ENCODE measurements at places on chromosomes 7 and 10.

DNA sequence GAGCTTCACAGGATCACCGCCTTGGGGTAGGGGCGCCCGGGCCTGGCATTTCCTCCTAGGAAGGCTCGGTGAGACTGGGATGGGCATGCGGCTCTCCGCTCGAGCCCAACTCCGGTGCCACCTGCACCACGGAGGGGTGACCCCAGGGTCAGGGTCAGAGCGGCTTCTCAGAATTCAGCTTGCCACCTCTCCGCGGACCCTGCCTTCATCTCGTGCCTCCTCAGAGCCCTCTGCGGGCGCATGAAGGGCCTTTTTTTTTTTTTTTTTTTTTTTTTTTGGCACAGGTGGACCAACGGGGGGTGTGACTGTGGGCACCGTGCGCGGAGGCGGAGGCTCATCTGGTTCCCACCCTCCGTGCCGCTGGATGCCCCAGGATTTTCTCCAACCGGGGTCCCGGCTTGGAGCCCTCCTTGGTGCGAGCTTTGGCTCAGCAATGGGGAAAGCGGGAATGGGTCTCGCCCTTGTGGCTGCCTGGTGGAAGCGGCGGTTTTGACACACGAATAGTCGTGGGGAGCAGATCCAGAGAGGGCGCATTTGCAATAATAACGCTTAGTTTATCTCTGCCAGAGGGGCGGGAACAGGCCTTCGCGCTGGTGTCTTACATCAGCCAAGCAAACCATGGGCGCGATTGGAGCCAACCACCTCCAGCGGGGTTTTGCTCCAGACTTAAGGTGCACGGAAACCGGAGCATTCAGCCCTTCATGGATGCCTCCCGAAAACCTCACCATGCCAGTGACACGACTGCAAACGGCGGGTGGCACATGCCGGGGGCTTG, 5.0 kb upstream of the TNRC18 start:
- no peak for DNase-seq

DNA sequence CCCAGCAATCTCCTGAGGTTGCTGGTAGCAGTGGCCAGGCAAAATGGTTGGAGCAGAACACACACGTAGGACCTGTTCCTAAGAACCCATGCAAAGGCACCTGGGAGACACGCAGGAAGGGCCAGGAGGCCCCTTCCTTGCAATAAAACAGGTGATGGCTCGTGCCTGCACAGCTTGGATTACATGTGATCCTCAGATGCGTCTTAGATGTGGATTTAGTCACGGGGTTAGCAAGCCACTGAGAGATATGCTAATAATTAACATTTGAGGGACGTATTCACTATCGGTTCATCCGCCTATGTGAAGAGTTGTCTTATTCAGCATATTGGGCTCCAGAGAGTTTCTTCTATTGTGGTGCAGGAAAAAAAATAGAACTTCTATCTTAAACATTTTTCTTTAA, 4.6 kb upstream of the RHEB start:
- DNase-seq, result no peak

GRCh38 chr10:15572531-15573045, 147.1 kb downstream of the ITGA8 start:
- no peak for DNase-seq

- no peak for DNase-seq
These were observed 30.6 kb upstream of the WDFY4 start for GRCh38 chr10:48653944-48654698.

- no peak for DNase-seq
These were observed 44.8 kb downstream of the JAZF1 start for GRCh38 chr7:28135760-28136159.

- DNase-seq, result no peak
These were observed 157.2 kb downstream of the SH2D4B start for GRCh38 chr10:80694930-80695329.

- no peak for DNase-seq
These were observed 20.2 kb downstream of the TOMM7 start for GRCh38 chr7:22802426-22802825.

GRCh38 chr7:36310897-36311296, 78.8 kb upstream of the ANLN start:
- DNase-seq, result no peak

GRCh38 chr7:135856356-135857144, 107.9 kb upstream of the FAM180A start:
- DNase-seq, result no peak

DNA sequence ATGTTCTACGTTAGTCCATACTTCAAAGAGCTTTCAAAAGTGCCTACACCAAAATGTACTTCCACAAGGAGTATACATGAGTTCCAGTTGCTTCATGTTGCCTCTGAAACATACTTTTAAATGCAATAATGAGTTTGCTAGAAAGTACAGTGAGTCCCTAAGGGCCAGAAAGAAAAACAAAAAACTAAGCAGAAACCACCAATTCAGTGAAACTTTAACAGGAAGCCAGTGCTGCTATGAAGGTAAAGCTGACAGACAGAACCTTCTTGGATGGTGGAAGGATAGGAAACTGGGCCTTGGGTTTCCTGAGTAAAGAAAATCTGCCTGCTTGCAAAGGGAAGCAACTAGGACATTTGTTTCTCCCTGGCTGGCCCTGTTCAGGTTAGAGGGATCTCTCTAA, 104.2 kb downstream of the CTTNBP2 start:
- DNase-seq, result no peak

DNA sequence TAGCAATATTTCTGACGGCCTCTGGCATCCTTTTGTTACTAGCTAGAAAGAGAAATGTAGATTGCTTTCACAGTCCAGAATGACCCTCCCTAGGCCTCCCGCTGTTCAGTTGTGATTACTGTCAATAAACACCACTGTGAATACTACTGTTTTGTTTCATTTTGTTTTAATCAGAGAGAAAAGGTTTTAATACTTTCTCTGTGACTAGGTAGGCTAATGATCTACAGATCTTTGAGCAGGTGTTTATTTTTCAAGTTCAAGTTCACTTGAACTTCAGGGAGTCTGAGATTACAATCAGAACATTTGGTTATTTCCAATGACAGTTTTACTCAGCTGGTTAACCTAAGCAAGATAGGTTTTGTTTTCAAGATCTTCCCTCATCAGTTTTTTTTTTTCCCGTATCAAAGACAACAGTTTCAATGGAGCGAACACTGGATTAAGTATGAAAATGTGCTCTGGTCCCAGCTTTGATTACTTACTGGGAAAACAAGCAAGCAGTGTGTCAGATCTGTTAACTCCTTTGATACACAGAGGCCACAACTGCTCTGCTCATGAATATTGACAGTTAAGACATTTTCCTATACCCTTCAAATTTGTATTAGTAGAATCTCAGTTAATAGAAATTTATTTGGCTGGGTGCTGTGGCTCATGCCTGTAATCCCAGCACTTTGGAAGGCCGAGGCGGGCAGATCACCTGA, 34.8 kb downstream of the VKORC1L1 start:
- DNase-seq, result no peak

DNA sequence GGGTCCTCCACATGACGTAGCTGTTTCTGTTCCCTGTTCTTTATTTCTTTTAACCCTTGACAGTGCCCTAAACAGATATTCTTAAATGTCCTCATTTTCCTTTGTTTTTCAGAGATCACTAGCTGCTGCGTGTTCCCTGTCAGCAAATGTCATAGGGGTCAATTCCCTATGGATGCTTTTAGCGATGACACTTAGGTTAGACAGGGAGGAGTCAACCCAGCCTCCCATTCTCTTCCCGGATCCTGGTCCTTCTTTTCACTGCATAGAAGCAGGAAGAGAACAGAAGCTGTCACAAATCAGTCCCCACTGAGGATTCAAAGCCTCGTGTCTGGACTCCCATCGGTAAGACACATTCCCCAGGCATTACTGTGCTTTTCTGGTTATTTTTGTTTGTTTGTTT, 392.1 kb upstream of the PRKCQ start:
- DNase-seq, result no peak

- DNase-seq, result no peak
These were observed 151.0 kb upstream of the YAE1 start for GRCh38 chr7:39415091-39415787.

DNA sequence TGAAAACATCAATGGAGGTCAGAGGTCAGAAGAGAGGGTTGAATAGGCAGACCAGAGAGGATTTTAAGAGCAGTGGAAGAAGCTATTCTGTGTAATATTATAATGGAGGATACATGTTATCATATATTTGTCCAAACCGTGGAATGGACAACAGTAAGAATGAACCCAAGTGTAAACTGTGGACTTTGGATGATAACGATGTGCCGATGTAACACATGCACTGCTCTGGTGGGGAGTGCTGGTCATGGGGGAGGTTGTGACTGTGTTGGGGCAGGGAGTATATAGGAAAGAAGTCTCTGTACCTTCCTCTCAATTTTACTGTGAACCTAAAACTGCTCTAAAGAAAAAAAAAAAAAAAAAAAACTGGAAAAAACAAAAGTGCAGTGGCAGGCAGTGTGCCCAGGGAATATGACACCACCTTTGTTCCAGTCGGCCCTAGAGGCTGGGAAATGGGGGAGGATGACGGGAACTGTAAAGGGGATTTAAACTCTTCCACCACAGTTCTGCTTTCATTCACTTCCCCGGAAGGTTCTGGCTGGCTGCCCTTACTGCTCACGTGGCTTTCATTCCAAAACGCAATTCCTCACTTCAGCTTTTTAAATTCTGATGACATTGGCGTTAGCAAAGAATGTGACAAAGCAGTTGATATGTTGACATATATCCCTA, 113.7 kb upstream of the ANKRD1 start:
- no peak for DNase-seq

GRCh38 chr10:24305551-24306506, 96.9 kb downstream of the KIAA1217 start:
- no peak for DNase-seq

DNA sequence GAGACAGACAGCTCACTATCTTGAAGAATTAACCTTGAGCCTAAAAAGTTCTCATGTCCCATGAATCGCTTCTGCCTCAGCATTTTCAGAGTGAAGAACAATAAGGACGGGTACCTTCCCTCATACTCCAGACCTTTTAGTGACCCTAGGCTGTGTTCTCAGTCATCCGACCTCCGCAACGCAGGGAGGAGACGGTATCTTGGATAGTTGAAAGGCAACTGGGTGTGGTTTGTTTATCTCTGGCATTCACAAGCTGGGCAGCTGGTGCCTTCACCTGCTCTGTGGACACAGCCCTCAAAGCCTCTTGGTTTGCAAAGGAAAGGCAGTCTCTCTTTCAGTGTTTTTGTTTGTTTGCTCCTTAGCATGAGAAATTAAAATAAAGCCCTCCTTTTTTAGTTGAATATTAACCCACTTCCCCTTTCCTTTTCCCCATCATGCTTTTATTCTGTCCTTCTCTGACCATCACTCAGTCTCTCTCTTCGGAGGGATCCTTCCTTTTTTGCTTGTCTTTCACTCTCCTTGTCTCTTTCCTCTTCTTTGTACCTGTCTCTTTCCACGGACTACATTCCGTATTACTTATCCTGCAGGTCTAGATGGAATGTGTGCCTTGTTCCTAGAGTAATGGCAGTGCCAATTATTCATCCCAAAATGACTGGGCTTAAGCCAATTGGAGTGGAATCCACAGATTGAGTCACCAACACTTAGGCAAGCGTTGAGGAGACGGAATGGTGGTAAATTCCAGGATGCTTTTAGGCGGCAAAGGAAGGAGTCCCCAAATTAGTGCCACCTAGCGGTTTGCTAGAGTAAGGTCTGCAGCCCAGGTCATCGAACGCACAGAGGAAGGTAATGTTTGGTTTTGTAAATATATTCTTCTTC, 45.8 kb downstream of the PRR15 start:
- DNase-seq, result no peak

- DNase-seq, result no peak
These were observed 88.2 kb upstream of the AFAP1L2 start for GRCh38 chr10:114492351-114493037.

DNA sequence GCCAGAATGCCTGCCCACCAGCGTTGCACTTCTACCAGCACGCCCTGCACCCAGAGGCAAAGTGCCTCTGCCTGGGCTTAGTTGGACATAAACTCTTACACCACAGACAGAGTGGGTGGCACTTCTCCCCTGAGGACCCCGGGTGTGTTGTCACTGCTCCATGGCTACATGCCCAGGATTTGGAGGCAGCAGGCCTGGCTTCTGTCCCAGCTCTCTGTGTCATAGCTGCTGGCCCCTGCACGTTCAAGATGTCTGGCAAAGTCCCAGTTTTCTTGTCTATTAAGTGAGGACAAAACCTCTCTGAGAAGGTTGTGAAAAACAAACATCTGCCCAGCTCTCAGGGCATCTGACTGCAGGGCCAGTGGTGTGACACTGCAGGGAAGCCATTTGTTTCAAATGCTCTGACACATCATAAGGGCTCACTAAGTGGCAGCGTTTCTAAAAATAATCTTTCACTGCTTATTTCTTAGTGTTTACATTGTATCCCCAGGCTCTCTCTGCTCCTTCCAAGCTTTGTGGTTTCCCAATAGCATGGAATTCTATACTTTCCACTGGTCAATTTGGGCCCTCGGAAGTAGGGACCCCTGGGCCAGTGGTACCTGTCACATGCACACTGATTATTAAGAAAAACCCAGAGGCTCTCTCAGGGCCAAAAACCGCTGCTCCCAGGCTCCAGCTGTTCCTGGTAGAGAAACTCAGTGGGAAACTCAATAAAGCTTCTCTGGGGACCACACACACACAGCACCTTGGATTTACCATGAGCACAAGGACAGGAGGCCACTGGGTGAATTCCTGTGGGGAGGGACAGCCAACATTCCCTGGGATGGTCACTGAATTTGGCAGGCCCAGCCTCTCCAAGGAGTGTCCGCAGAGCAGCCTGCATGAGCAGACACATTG, 86.2 kb upstream of the ANLN start:
- DNase-seq, result no peak

GRCh38 chr10:76454506-76455140, 1023.2 kb downstream of the LRMDA start:
- DNase-seq, result no peak

DNA sequence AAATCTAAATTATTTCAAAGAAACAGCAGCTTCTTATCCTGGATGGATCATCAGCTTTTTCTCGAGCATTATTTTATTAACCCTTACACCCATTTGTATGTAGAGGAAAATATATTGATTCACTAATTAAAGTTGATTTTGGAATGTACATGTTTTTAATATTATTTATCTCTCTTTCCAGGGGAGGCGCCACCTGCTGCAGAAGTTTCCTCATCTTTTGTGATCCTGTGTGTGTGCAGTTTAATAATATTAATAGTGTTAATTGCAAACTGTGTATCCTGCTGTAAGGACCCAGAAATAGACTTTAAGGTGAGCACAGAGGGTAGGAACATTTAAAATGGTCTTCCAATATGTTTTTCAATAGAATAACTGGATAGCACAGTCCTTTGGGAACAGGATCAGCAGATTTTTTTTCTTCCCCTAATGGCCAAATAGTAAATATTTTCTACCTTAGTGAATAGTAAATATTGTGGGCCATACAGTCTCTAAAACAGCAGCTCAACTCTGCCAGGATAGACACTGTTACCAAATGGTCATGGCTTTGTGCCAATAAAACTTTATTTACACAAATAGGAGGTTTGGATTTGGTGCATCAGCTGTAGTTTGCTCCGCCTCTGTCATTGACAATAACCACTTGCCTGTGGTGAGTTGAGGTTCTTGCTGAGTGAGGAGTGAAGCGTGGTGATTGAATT, 30.6 kb downstream of the LMTK2 start:
- DNase-seq, result no peak

All from effector memory CD8-positive, alpha-beta T cell (primary cell).